ENCODE measurements at places on chromosomes 2 and 18. TPM values are rescaled to one million over a fixed set of nuclear protein-coding genes. Genes with fewer than 3 reads are reported as not detected.

VIL1 gene
- total RNA-seq, result not detected

CREG2 gene
- not detected for total RNA-seq

ZBTB7C gene
- total RNA-seq, result not detected

NDUFB3 gene
- total RNA-seq, result 92.0 TPM

DNA sequence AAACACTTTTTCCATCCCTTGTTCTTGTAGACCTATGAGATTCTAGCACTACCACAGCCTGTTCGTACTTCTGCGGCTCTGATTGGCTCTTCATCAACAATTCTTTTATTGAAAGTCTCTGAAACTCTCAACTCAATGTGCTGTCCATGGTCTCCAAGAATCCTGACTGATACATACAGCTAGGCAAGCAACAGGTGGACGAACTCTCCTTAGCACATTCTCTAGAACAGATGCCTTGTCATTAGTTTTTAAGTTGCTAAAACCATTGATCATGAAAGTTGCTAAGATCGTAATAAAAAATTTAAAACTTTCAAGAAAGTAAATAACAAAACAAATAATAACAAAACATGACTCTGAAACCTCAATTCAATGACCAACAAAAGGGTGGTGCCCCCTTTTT lies 210.5 kb downstream of the EPHA4 start:
- no peak for DNase-seq

DNA sequence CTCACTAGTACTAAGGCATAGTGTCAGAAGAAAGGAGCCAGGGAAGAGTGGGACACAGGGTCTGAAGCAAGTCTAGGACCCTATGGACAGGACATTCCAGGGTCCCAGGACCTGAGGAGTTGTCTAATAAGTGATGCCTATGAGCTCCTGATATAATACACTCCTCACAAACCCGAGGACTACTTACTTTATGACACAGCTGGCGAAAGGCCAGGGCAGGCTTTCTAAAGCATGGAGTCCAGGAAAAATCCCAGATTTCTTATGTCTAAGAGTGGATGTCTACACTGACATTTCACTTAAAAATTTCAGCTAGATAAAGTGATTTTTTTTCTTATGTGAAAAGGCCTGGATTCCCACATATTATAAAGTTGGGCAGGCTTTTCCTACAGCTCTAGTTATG lies 502.2 kb upstream of the SETBP1 start:
- no peak for DNase-seq

RIT2 gene
- not detected for total RNA-seq

DNA sequence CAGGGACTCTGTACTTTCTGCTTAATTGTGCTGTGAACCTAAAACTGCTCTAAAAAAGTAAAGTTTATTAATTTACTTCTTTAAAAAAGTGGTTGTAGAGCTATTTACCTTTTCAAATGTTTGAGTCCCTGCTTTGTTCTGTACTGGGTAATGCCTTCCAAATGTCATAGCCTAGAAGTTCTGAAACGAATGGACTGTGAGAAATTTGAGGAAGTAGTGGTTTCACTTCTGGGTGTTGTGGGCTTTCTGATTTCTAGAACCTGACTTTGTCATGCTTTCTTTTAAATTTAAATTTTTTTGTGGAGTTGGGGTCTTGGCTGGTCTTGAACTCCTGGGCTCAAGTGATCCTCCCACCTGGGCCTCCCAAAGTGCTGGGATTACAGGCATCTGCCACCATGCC lies 44.6 kb downstream of the SMAD4 start:
- DNase-seq, result no peak

- DNase-seq, result no peak
Observed at GRCh38 chr2:169778446-169778845, 20.2 kb upstream of the SSB start.

SULT1C4 gene
- 94.6 TPM for total RNA-seq

NR4A2 gene
- 0.20 TPM for total RNA-seq

IL36G gene
- total RNA-seq, result not detected

- no peak for DNase-seq
Observed at GRCh38 chr2:77578354-77578753, 56.2 kb upstream of the LRRTM4 start.

TUBA4B gene
- not detected for total RNA-seq

GRCh38 chr18:6331872-6332271 lies 82.8 kb downstream of the L3MBTL4 start:
- no peak for DNase-seq

BIN1 gene
- total RNA-seq, result 30.0 TPM

DNA sequence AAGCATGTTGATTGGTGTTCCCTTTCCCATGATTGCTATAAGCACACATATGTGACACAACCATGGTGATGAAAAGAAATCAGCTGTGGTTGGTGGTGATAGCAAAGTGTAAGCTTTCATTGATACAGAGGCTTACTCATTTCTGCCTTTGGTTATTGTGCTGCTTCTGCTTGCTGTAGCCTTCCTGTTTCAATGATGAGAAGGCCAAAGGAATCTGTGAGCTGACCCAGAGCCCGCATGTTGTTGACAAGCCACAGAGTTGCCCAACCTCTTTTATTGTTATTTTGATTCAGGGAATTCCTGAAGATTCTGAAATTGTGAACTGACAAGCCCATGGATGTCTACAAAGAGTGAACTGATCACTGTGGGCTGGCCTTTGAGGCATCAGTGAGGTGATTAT lies 164.4 kb downstream of the TMEFF2 start:
- DNase-seq, result no peak
